ENCODE measurements at places on chromosomes 1 and 21. TPM values are rescaled to one million over a fixed set of nuclear protein-coding genes. Genes with fewer than 3 reads are reported as not detected.

Gene NBPF15
- 29.0 TPM for total RNA-seq

Gene NTMT2
- not detected for total RNA-seq

Gene ALG6
- total RNA-seq = 14.6 TPM

Gene HPDL
- 2.2 TPM for total RNA-seq

Gene ST6GALNAC5
- total RNA-seq = 24.8 TPM

Gene DDAH1
- total RNA-seq = 14.9 TPM

Gene FCN3
- not detected for total RNA-seq

Gene PSMD4
- total RNA-seq = 258 TPM

Gene CD53
- not detected for total RNA-seq

Gene C8A
- total RNA-seq = not detected

Gene RNU1-4
- 4,441 TPM for total RNA-seq

Data from foreskin keratinocyte (primary cell).